ENCODE measurements at places on chromosomes 5 and 9.

GRCh38 chr9:124386201-124386600 lies 29.0 kb downstream of the PSMB7 start:
- peak; percentile 53 for DNase-seq

- DNase-seq, result no peak
Measured at GRCh38 chr9:93951655-93952118, 3.5 kb downstream of the BARX1 start.

DNA sequence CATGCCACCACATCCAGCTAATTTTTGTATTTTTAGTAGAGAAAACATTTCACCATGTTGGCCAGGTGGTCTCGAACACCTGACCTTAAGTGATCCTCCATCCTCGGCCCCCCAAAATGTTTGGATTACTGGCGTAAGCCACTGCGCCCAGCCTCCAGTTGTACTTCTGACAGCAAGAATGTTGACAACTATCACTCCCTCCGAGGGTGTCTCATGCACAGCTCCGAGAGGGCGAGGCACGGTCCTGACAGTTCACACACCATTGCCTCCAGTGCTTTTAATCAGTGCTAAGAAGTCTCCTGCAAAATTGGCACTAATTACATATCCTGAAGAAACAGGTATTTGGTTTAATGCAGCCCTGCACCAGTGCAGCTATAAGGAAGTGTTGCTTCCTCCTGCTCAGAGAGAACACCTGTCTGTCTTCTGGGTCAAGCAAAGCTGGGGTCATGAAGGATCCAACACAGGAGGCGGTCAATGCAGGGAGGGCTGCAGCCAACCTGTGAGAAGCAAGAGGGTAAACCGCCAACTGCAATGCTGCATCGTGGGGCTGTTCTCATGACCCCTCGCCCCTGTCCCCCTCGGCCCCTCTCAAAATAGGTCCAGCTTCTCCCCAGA lies 184.0 kb downstream of the MED10 start:
- no peak for DNase-seq

DNA sequence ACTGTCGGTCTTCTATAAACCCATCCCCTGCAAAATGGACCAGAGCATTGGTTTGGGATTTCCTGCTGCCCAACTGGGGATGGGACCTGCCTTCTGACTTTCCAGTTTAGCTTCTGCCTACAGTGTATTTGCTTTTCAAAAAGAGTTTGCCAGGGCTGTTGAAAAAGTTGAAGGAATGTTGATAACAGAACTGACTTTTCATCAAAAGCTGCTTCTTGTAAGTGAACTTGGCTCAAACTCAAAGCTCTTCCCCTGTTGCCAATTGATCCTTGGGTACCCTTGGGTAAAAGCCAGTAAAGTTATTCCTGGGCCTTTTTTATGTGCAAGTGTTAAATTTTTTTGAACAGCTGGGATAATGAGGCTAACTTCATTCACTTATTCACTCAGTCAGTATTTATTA lies 142.9 kb upstream of the SLC30A5 start:
- DNase-seq, result no peak

DNA sequence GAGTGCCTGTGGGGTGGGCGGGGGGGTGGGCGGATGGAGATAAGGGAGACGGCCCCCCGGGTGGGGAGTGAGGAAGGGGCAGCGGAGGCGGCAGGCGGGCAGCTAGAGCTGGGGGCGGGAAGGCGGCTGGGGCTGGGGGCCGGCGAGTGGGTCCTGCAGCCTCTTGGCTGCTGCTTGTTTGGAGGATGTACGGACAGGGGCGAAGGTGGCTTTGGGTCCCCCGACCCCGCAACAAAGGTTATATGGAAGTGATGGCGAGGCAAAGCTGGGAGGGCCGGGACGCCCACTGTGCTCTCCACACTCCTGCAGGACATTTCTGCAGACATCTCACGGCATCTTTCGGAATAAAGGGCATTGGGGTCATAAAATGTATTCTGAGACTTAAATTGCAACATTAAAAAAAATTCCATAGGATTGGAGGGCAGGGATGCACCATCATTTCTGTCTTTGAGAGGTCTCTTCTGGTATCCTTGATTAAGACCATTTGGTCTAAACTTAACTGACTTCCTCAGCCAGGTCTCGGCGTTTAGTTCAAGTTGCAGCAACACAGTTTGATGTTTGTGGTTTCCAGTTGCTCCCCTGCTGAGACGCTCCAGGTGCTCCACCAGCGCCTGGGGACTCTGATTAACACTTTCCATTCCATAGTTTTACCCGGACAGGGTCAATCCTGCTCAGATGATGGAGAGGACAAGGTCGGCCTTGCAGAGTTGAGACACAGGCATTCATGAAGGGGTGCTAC lies 101.6 kb upstream of the SSBP2 start:
- DNase-seq, result peak; percentile 87

DNA sequence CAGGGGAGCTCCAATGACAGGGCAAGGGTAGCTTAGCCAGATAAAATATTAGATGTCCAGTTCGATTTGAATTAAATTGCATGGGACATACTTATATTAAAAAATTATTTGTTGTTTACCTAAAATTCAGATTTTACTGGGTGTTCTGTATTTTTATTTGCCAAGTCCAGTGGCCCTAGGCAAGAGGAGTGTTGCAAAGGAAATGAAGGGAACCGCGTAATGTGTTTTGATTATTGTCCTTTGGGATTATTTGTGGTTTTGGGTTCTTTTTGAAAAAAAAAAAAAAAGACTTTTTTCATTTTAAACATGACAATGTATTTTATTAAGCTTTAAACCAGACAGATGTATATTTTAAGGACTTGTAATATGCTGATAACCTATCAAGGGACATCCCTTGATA lies 179.3 kb downstream of the C9orf152 start:
- DNase-seq, result peak; percentile 39

GRCh38 chr9:90105773-90106172 lies 501.0 kb downstream of the GADD45G start:
- no peak for DNase-seq

DNA sequence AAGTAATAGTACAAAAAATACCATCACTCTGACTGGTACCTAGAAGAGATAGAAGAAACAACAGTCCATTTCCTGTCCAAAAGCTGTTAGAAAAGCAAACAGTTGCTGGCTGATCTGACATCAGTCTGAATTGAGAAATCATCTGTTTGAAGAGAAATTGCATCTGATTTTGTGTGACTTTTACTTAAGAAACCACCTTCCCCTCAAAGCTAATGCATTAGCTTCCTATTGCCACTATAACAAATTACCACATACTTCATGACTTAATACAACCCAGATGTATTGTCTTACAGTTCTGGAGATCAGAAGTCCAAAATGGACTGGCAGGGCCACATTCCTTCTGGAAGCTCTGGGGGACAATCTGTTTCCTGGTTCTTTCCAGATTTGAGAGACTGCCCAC lies 385.9 kb upstream of the TLE4 start:
- peak; percentile 68 for DNase-seq

GRCh38 chr5:12467799-12468198 lies 563.6 kb upstream of the CTNND2 start:
- no peak for DNase-seq

GRCh38 chr5:8458038-8458383 lies 589.1 kb downstream of the MTRR start:
- peak; percentile 39 for DNase-seq

All from choroid plexus epithelial cell (primary cell).